ENCODE measurements at places on chromosomes 16 and 17.
A peak's percentile ranks its signal among the peaks of the same experiment; 100 is the strongest.

GRCh38 chr16:80377096-80377956 lies 163.5 kb upstream of the DYNLRB2 start:
- no peak for DNase-seq

GRCh38 chr17:56786989-56787482 lies 46.7 kb downstream of the C17orf67 start:
- DNase-seq, result peak; percentile 84

DNA sequence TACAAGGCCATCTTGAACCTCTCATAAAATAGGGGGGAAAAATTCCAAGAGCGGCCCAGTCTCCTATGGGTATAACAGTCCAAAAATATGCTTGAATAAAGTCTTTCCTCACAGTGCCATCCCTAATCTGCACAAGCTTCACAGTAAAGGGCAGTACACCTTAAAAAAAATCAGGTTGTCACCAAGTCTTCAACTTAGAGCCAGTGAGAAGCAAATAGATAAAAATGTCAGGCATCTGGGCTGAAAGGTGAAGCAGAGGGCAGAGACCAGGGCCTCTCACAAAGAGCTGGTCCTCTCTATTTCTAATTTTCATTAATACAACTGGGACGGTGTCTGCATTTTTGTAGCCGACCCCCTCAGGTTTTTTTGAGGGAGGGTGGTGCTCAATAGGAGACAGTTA lies 82.9 kb downstream of the SSH2 start:
- no peak for DNase-seq

GRCh38 chr16:74480150-74481029 lies 59.1 kb upstream of the CLEC18B start:
- DNase-seq, result no peak

DNA sequence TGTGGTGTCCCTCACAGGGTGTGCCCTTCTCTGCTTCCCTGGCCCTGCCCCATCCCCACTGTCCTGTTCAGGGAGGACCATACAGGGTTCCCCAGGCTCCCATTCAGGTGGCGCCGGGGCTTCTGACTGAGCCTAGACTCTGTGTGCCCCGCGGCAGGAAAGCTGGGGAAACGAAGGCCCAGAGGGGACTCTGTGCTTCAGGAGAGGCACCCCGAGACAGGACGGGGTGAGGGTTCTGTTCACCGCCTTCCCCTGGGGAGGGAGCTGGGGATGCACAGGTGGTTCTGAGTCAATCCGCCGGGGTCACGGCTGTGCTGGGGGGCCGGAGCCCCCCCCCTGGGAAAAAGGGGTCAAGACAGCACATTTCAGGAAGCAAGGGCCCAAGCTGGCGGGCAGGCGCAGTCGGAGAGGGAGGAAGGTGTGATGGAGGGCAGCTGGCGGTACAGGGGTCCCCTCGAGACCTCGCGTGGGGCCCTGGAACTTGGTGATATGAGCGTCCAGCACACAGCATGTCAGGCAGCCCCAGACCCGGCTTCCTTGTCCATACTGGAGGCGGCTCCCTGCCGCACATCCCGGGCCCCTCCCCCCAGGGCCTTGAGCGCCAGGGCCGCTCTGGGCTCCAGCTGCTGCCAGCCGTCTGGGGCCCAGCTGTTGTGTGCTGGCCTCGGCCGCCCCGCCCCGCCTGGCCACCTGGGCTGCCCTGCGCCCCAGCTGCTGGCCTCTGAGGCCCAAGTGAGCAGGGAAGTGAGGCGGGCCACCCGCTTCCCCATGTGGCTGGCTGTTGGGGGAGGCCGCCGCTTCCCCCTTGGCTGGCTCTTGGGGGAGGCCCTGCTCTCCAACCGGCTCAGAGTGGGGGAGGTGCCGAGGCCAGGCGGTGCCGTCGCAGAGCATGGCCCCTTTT lies 5.6 kb upstream of the NOTUM start:
- DNase-seq, result peak; percentile 41

DNA sequence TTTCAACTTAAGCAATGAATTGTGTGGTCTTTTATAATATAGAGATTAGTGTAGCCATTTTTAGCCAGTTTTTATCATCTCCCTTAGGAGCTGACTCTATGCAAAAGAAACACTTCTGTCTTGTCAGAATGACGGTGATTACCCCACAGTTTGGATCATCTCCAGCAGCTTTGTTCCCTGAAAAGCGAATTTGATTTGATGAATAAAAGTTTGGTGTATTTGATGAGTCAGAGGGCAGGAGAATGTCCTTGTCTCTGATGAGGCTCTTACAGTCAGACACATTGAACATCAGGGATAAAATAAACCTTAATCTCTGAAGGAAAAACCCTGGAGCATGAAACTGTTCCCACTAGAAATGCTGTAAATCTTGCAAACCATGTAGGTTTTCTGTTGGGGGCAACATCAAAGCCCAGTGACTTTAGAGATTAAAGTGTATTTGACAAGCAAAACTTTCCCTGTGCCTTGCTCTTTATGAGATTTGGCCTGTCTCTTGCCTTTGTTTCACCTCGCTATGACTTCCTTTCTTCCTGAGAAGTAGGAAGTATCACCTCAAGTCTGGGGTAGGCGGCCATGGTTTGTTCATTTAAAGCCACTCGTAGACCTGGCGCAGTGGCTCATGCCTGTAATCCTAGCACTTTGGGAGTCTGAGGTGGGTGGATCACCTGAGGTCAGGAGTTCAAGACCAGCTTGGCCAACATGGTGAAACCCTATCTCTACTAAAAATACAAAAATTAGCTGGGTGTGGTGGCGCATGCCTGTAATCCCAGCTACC lies 209.3 kb downstream of the FTO start:
- no peak for DNase-seq

DNA sequence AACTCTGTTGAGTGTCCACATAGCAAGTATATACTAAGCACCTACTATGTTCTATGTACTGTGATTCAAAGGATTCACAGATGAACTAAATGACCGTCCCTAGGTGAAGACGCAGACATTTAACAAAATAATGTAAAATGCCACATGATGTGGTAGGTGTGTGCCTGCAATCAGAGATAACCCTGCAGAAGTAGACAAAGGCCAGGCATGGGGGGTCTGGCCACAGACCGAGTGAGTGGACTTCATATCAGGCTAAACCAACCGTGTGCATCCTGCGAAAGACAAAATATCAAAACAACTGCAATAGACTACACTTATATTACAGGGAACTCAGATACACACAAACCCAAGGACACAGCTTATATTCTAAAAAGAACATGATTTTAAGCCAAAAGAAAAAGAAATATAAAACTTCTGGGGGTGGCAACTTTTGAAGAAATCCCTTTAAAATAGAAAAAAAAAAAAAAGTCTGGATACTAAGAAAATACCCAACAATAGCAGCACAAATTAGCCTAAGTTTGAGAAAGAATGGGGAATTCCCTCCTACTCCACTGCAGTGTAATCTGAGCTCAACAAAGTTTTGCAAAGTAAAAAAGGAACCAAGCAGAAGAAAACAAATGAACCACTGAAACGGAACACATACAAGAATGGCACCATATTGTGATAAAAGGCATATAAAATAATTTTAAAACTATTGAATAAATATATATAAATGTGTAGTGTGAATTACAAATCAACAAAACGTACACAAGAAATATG lies 12.3 kb downstream of the HSDL1 start:
- no peak for DNase-seq

- peak; percentile 50 for DNase-seq
Observed at GRCh38 chr17:30450125-30451027, 26.8 kb upstream of the GOSR1 start.

- DNase-seq, result peak; percentile 31
Observed at GRCh38 chr16:54283725-54284318, 2.8 kb downstream of the IRX3 start.

DNA sequence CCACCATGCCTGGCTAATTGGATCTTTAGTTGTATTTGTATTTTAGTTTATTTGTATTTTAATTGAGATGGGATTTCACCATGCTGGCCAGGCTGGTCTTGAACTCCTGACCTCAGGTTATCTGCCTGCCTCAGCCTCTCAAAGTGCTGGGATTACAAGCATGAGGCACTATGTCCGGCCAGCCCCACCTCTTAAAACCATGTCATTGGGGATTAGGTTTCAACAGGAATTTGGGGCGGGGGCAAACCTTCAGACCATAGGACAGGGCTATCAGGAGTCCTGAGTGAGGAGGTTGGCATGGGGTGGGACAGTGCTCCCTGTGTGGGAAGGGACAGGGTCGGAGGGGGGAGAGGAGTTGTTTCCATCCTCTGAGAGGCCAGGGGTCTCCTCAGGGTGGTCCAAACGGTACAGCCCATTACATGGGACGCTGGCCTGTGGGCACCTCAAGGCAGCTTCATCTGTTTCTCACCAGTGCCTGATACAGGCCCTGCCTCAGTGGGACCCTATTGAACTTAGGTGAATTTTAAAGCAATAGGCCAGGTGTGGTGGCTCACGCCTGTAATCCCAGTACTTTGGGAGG lies 21.6 kb downstream of the GAA start:
- no peak for DNase-seq

GRCh38 chr17:78151514-78152008 lies 5.4 kb downstream of the C17orf99 start:
- no peak for DNase-seq

DNA sequence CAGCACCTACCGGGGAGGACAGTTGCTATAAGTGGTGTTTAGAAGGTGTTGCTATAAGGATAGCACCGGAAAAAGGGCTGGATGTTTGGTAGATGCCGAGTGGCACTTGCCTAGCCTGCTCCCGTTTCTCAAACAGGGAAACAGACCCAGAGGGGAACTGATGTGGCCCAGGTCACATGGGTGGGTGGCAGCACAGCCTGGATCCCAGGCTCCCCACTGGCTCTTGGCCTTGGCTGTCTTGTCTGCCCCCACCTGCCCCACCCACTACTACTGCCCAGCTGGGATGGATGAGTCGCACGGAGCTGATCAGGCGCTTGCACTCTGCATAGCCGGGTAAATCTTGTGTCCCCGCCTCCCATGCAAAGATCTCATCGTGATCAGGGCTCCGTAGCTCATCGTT lies 7.2 kb downstream of the SMTNL2 start:
- DNase-seq, result peak; percentile 43

- DNase-seq, result no peak
Observed at GRCh38 chr17:15472891-15473290, 5.5 kb upstream of the CDRT4 start.

DNA sequence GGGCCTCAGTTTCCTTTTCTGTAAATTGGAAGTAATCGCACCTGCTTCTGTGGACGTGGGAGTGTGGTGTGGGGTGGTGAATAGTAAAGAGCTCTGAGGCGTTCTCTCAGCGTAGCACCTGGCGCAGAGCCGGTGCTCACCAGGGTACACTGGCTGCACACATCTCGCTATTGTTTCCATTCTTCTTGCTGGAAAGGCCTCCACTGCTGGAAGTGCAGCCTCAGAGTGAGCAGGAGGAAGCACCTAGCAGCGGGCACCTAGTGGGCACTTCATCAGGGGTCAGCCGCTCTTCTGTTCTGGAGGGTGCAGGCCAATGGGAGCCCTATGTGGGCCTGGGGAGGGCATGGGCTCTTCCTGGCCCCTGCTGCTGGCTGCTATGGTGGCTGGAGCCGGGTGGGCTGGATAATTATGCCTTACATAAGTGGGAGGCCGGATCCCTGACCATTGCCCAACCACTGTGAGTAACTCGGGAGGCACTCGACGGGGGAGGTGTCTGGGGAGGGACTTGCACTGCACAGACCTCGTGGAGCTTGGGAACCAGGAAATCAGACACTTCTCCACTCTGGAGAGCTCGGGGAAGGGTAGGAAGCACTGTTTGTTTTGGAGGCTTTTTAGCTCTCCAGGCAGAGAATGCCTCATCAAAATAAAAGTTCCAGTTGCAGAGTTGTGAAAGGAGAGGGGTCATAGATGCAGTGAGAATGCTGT lies 1.7 kb downstream of the MAP2K3 start:
- peak; percentile 91 for DNase-seq

DNA sequence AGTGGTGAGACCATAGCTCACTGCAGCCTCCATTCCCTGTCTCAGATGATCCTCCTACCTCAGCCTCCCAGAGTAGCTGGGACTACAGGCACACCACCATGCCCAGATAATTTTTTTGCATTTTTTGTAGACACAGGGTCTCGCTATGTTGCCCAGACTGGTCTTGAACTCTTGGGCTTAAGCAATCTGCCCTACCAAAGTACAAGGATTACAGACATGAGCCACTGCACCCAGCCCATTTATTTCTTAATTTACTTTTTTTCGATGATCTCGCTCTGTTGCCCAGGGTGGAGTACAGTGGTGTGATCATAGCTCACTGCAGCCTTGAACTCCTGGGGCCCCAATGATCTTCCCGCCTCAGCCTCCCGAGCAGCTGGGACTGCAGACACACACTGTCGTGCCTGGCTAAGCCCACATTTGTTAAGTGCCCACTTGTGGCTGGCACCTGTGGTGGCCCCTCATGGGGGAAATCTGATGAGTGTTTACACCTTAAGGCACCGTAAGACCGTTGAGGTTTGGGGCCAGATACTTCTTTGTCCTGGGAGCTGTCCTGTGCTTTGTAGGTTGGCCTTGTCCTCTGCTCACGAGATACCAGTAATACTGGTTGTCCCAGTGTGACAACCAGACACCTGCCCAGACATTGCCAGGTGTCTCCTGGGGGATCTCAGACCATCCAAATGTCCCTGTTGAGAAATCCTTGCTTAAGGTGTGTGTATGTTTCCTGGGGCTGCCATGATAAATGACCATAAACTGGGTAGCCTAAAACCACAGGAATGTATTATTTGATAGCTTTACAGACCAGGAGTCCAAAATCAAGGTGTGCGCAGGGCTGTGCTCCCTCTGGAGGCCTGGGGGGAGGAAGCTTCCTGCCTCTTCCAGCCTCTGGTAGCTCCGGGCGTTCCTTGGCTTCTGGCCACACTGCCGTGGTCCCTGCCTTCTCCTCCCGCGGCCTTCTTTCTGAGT lies 141.4 kb upstream of the GSE1 start:
- DNase-seq, result no peak

GRCh38 chr17:4728124-4728523 lies 3.1 kb upstream of the MED11 start:
- peak; percentile 30 for DNase-seq

GRCh38 chr17:31078290-31078689 lies 16.5 kb upstream of the NF1 start:
- no peak for DNase-seq

DNA sequence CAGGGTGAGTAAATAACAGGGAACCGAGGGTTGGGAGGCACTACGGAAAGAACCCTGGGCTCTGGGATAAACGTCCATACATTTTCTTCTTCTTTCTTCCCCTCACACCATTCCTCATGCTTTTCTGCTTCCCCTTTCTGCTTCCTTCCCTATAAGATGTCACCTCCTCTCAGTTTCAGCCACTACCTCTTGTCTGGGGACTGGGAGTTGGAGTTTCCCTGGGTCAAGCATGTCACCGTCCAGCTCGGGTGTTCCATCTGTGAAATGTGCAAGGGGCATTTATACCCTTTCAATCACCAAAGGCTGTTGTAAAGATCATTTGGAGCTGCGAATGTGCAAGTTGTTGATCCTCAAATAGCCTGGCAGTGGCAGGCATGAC lies 17.5 kb upstream of the CCL22 start:
- no peak for DNase-seq

GRCh38 chr17:79678736-79679255 lies 51.9 kb upstream of the ENPP7 start:
- no peak for DNase-seq

DNA sequence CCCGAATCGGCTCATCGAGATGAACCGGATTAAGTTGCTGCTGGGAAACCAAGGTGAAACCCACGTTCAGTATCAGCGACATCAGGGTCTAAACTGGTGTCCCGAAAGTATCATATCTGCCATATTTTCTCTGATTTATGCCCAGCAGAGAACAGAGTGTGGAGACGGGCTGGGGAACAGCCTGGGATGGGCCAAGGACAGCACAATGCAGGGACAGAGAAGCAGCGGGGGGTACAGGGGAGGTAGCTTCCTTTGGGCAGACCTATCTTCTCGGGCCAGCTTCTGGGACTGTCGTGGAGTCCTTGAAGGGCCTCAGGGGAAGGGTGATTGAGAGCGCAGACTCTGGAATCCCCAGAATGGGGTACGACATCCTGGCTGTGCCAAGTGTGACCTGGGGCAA lies 17.5 kb upstream of the MLKL start:
- DNase-seq, result no peak

GRCh38 chr17:36197387-36197703 lies 787 bp upstream of the CCL3L1 start:
- DNase-seq, result no peak

Measured in cardiac muscle cell (in vitro differentiated cells and primary cell).